Stimulated activated CD8-positive, alpha-beta memory T cell treated with anti-CD3 and anti-CD28 coated beads, Interleukin-4, amount 100 ng/mL, for 4 hours (primary cell): ENCODE measurements at places on chromosomes 7 and 10.

DNA sequence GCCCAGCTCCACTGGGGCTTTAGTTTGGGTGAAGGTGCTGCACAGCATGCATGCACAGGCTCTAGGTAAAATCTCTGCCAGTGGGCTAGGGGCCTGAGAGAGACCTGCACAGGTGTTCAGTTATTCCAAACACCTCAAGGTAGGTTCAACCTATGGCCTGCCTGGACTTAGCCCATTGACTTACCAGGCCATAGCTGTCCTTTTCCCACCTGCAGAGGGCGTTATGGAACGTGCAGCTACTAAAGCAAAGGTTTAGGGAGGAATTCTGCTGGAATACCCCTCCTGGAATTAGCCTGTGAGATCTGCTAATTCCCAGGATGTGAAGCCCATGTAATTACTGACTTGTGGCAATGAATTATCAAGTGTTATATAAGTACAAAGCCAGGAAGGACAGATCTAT, 3.6 kb downstream of the VWC2 start:
- no peak for DNase-seq

GRCh38 chr10:98619446-98619845, 172.7 kb upstream of the HPS1 start:
- DNase-seq, result no peak

DNA sequence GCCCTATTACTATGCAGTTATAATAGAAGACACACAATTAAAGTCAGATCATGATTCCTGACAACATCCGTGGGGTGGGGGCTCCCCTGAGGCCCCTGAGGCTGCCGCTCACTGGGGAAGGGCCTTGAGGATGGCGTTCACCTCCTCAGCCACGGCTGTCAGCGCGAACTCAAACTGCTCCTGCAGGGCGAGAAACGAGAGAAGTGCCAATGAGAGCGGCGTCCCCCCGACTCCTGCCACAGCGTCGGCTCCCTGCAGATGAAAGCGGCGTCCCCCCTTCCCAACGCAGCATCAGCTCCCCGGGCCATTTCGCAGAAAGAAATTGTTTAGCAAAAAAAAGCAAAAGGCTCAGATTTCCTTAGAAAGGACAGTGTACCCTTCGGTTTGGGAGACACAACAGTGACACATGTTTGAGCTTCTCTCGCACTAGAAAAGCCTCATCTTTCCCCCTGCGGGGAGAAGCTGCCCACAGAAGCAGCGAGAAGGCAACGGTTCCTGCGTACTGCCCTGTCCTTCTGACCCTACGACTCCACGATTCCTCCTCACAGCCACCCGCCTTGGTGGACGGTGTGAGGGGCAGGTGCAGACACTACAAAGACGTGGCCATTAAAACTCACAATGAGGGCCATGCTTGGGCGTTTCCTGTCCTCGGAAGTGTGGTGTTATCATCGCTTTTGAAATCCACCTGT, 203.9 kb downstream of the DNAJB6 start:
- no peak for DNase-seq

DNA sequence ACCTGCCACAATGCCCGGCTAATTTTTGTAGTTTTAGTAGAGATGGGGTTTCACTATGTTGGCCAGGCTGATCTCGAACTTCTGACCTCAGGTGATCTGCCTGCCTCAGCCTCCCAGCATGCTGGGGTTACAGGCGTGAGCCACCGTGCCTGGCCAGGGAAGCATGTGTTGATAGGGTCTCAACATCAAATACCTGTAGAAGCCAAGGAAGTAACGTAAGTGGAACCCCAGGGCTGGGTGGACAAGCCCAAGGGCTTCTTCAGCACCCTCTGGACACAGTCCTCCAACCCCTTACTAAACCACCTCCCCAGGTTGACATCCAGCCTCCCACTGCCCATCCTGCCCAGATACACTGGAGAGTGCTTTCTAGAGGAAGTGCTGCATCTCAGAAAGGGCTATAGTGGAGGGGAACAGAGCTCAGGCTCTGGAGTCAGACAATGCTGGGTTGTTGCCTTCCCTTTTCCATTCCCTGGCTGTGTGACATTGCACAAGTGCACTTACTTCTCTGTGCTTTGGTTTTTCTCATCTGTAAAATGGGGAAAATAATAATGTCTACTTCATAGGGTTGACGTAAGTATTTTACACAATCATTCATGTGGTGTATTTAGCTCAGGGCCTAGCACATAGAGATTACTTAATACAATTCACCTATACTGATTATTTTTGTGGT, 73.9 kb upstream of the KAT6B start:
- DNase-seq, result no peak

- no peak for DNase-seq
Observed at GRCh38 chr10:119441921-119442757, 100.4 kb downstream of the RGS10 start.

DNA sequence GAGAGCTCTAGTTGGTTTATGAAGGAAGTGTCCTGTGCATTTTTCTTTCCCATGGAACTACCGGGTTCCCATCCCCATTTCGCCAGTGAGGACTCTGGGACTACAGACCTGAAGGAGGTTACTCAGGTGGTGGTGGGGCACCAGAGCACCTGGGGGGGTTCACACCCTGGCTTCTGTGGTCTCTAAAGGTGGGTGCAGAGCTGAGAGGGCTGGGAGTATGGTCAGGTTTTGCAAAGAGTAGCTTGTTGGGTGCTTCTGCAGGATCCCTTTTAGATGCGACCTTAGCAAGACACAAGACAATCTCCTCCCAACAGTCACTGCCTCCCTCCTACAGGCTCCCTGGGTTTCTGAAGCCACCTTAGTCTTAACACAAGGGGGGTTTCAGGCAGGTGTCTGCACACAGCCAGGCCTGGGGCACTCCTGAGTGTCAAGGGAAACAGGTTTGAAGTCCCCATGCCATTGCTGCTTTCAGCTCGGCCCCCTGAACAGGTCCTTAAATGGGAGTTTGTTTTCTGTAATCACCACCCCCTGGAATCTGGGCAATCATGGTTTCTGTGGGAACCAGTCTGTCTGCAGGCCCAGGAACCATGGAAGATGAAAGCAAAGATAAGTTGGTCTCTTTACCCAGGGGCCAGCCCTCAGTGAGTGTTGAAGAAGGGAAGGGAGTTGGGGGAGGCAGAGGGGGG, 9.9 kb upstream of the CXCL12 start:
- no peak for DNase-seq

GRCh38 chr10:102202386-102202785, 23.7 kb upstream of the ELOVL3 start:
- no peak for DNase-seq
